NT2/D1 (cell line): ENCODE measurements at places on chromosomes 6 and 20.

DNA sequence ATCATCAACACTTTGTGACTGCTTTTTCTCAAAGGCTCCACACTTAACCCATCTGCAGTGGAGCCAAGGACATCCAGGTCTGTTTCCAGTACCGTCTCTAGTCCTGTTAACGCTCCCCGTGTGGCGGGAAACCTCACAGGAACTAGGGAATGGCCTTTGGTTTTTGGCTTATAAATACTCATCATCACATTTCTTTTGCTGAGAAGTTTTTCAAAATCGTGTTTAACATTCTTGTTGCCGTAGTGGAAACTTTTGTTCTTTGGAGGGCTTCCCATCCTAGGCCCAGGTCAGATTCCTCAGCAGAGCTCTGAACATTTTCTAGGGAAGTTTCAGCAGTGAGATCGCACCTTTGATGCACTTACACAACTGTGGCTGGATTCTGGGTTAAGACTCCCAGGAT is 24.6 kb downstream of the DAAM2 start:
- no peak for DNase-seq

- no peak for DNase-seq
Observed at GRCh38 chr6:122042960-122043735, 356.3 kb upstream of the HSF2 start.

GRCh38 chr20:32018269-32019155 is 8.3 kb downstream of the CCM2L start:
- no peak for DNase-seq

DNA sequence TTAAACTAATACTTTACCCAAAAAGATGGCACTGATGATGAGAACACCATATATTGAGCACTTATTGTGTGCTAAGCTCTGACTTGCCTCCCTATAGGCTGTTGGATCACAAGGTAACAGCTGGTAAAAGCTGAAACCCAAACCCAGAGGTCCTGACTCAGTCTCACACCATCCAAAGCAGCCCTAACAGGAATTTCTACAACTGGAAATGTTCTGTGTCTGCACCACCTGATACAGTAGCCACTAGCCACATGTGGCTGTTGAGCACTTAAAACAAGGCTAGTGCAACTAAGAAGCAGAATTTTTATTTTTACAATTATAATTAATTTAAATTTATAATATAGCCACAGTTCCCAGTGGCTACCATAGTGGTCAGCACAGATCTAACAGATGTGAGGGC is 15.6 kb upstream of the MATN4 start:
- DNase-seq = no peak

- no peak for DNase-seq
Observed at GRCh38 chr6:144150710-144151657, 667 bp downstream of the STX11 start.

DNA sequence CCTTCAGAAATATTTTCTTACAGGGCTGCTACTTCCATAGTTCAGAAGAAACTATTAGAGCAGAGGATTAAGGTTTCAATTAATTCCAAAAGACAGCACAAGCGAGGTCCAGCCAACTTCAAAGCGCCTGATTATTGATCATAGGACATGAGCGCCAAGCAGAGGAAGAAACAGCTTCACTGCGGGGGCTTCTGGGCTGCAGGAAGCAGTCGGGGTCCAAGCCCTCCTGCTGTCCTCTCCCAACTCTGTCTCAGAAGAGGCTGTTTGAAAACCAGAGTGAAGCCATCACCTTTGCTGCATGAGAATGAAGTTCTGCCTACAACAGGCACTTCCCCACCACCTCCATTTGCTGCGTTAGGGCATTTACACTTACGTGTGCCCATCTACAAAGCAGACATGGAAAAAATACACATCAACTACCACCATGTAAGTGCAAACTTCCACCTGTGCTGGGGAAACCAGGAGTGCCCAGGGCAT is 23.9 kb downstream of the SUMO4 start:
- no peak for DNase-seq

- peak; percentile 49 for DNase-seq
Observed at GRCh38 chr6:52284131-52284459, 447 bp downstream of the MCM3 start.

DNA sequence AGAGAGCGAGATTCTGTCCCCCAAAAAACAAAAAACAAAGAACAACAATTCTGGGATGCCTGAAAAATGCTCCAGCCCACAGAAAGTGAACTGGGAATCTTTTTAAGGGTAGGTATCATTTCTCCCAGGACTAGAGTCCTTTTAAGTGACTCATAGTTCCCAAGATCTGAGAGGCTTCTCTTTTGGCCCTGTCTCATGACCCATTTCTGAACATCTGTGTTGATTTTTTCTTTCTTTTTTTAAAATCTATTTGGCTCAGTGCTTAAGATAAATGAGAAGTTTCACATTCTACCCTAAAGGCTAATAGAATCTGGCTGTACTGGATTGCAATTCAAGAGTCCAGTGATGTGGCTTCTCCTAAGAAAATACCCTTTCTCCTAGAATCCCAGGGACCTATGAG is 217.6 kb upstream of the FOXQ1 start:
- no peak for DNase-seq

DNA sequence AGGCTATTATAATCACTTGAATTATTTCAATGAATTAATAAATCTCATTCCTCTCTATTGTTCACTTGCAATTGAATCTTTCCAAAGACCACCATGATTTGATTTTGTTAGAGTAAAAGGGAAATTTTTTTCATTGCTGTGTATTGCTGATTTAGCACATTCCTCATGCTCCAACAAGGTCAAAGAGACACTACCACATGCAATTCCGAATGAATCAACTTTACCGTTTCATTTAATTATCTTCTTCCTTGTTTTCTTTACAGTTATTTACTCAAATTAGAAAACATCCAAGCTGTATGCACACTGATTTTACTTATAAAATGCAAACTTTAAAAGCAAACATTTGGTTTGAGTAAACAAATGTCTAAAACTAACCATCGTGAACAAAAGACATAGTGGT is 967 bp downstream of the KIAA0408 start:
- DNase-seq = no peak

GRCh38 chr20:44959638-44960102 is 527 bp downstream of the TOMM34 start:
- DNase-seq = no peak

- no peak for DNase-seq
Observed at GRCh38 chr20:59988141-59988540, 29.9 kb downstream of the CDH26 start.

DNA sequence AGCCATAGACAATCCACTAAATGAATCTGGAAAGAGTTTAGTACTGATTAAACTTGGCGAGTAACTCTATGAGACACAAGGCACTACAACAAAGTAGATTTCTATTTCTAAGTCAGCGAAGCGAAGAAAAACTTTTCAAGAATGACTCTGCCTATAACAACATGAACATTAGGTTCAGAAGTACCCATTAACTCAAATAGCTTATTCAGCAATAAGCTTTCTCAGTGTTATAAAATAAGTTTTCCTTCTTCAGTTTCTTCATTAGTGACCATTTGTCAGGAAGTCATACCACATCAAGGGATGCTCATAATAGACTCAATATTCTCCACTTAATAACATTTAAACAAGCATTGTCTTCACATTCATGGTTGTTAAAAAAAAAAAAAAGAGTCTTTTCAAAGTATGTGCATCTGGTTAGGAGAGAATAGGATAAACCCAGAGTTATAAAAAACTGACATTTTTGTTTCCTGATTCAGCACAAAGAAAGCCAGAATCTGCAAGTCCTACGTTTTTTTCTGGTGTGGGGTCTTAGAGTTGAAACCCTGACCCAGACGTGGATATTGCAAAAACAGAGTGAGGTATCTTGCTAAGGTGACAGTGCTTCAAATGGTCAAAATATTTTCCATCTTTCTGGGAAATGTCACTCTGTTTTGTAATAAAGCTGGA is 148.2 kb upstream of the PREP start:
- no peak for DNase-seq

- DNase-seq = no peak
Observed at GRCh38 chr20:42173440-42173839, 555.3 kb upstream of the CHD6 start.

DNA sequence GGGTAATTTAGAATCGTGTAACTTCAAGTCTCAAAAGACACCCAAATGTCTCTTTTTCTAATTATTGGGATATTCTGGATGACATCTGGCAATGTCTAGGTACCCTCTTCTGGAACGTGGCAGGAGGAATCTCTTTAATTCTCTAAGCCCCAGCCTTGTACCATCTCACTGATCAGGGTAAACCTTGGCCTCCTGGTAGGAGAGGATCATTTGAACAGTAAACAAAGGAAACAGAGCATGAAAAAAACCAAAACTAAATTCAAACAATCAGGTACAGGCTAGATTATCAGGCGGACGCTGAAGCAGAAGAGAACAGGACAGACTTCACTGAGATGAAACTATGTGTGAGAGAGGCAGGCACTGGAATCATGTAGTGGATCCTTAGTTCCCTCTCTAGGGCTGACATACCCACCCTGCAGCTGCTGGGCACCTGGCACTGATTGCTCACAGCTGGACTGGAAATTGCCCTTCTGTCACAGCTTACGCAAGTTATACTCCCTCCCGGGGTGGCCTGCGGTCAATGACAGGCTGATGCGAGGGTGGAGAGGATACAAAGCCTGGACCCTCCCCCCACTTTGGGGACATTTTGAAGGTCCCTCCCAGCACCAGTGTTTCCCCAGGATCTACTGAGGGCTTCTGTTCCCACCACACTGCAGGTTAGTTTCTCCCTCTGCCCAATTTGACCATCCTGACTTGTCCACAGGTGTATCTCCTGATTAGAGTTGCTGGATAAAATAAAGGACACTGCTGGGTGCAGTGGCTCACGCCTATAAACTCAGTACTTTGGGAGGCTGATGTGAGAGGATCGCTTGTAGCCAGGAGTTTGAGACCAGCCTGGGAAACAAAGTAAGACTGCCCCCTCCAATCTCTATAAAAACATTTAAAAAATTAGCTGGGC is 20.6 kb upstream of the ZBTB24 start:
- DNase-seq = no peak

- DNase-seq = no peak
Observed at GRCh38 chr20:35122756-35123405, 24.3 kb downstream of the EDEM2 start.
